Activated CD8-positive, alpha-beta memory T cell treated with anti-CD3 and anti-CD28 coated beads for 1 hour (primary cell): ENCODE measurements at places on chromosomes 5 and 9.

- no peak for DNase-seq
Observed at GRCh38 chr5:77312413-77312812, 101.9 kb downstream of the PDE8B start.

- DNase-seq, result no peak
Observed at GRCh38 chr9:136268735-136269134, 23.1 kb upstream of the QSOX2 start.

DNA sequence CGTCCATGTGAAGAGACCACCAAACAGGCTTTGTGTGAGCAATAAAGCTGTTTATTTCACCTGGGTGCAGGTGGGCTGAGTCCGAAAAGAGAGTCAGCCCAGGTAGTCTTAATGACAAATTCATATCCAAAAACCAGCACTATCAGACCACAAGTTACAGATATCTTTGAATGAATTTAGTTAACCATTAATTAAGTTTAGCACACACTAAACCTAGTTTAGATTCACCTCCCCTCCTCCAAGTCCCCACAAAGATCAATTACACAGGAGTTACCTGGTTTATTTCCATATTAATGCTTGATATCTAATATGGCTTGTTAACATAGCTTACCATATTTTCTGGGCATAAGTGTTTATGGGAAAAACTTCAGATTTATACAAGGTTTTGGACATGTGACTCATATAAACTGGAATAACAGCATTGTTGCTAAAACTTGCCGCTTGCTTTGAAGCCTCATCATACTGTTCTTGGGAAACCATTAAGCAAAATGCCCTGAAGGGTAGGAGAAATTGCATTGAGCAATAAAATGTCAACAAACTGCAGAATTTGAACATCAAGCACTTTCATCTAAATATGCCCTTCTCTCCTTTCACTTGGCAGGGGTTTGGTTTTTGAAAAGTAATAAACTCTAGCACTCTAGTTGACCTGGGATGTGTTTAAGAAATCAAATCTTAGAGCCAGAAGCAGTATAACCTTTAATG is 166.9 kb downstream of the SNCAIP start:
- no peak for DNase-seq

GRCh38 chr9:16721972-16722371 is 148.5 kb downstream of the BNC2 start:
- no peak for DNase-seq

GRCh38 chr5:133611357-133612248 is 738 bp downstream of the FSTL4 start:
- no peak for DNase-seq

DNA sequence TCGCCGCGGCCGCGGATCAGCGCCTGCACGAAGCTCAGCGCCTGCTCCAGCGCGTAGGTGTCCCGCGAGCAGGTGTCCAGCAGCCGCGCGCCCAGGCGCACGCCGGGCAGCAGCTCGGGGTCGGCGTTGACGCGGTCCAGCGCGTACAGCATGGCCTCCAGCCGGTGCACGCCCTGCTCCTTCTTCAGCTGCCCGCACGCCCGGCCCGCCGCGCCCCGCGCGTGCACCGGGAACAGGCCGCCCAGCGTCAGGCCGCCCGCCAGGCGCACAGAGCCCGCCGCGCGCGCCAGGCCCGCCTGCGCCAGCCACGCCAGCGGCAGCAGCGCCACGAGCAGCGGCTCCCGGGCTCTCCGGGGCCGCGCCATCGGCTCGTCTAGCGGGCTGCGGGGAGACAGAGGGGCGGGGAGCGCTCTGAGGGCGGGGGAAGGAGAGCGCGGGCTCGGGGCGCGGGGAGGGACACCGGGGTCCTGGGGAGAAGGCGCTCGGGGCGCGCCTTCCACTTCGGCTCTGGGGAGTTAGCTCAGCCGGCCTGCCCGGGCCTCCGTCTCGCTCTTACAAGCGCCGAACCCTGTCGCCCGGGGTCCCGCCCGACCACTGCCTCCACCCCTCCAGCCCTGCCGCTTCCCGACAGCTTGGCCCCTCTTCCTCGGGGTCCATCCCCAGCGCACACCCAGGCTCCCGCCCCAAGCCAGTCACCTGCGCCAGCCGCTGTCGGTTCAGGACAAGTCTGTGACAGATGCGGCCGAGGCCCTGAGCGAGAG is at the start of gene GRM6:
Gene GRM6 (minus strand): TSS at position 741 of the 761 bp plus-strand sequence. CDS start 376 bp downstream, at position 365.
- DNase-seq, result no peak

DNA sequence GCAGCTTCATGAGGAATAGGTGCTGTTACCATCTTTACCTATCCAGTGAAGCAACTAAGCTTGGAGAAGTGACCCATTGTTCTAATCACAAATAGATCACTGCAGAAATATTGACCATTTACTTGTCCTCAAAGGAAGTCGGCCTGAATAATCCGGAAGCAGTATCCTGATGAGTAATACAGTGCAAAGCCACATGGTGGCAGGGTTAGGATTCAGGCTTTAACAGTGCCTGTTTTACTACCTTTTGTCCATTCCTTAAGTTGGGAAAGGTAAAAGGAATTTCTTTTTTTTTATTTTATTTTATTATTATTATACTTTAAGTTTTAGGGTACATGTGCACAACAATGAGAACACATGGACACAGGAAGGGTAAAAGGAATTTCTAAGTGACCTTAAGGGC is 336.3 kb downstream of the KDM4C start:
- no peak for DNase-seq

GRCh38 chr5:179233909-179234562 is 111.2 kb downstream of the ADAMTS2 start:
- DNase-seq, result no peak

- no peak for DNase-seq
Observed at GRCh38 chr5:83724001-83724400, 3.3 kb upstream of the HAPLN1 start.
